ENCODE measurements at places on chromosomes 11 and 22.

DNA sequence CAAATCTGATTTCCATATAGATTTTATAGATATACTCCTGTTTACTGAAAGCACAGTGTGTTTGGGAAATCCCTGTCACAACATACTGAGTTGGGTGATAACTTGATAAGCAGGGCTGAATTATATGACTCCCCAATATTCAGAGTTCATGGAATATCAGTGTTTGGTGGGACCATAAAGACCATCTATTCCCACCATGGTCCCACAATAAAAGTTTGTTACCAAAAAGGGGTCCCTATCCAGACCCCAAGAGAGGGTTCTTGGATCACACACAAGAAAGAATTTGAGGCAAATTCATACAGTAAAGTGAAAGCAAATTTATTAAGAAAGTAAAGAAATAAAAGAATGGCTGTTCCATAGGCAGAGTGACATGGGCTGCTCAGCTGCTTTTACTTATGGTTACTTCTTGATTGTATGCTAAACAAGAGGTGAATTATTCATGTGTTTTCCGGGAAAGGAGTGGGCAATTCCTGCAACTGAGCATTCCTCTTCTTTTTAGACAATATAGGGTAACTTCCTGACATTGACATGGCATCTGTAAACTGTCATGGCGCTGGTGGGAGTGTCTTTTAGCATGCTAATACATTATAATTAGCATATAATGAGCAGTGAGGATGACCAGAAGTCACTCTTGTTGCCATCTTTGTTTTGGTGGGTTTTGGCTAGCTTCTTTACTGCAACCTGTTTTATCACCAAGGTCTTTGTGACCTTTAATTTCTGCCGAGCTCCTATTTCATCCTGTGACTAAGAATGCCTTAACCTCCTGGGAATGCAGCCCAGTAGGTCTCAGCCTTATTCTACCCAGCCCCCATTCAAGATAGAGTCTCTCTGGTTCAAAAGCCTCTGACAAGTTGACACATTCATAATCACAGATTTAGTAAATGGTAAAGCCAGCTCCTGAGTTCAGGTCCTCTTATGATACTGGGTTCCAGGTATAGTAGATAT is 240.6 kb upstream of the PDGFD start:
- DNase-seq = no peak

DNA sequence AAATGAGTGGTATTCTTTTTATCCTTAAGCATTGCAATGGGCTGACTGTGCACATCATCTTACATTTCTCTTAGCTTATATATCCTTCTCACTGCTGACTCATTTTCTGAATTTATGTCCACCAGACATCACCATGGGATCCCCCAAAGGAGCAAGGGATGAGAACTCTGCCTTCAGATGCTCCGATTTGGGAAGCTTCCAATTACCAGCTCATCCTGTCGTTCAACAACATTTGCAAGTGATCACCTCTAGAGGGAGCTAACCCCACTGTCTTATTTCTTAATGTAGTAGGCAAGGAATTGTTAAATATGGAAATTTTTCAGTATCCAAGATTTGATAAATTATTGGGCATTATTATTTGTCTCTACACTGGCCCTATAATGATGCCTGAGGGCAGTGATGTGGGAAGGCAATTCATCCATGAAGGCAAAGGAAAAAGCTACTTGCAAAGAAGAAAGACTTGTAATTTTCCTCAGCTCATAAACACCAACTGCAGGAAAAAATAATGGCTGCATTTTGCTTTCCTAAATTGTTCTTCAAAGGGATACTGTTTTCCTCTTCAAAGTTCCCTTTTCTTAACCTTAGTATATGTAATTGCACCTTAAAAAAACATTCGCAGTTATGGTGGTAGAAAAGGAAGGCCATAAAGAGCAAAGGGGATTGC is 102.4 kb upstream of the FSHB start:
- DNase-seq = no peak

GRCh38 chr11:1521382-1522080 is 35.0 kb upstream of the MOB2 start:
- no peak for DNase-seq

- DNase-seq = no peak
Measured at GRCh38 chr11:2385156-2386151, 8.3 kb downstream of the CD81 start.

DNA sequence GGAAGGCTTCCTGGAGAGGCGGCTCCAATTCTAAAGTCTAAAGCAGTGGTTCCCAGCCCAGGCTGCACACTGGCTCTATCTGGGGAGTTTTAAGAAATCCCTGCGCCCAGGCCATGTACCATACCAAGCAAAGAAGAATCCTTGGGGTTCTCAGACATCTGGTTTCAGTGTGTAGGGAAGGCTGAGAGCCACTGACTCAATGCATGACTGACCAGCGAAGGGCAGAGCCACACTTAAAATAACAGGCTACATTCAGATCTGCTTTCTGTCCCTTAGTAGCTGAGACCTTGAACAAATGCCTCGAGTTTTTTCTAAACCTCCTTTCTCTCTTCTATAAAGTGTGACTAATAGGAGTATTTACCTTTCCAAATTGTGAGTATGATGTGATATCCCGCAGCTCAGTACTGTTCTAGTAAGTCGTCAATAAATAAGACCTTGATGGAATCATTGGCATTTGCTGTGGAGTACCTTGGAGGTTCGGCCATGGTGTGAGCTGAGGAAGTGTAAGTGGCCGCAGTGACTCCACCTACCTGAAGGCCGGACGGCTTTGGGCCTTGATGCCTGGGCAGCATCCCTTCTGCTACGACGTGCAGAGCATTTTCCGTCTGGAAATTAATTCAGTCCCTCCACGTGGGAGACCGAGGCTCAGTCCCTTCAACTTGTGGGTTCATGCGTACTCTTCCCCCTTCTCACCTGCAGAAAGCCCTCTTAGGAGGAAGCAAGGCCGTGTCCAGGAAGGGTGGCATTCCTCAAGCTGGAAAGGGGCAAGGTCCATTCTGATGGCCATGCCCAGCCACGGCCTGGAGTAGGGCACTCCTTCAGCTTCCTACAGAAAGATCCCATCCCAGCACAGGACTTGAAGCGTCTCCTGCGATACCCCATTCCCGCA is 25.1 kb downstream of the GLB1L2 start:
- DNase-seq = no peak

DNA sequence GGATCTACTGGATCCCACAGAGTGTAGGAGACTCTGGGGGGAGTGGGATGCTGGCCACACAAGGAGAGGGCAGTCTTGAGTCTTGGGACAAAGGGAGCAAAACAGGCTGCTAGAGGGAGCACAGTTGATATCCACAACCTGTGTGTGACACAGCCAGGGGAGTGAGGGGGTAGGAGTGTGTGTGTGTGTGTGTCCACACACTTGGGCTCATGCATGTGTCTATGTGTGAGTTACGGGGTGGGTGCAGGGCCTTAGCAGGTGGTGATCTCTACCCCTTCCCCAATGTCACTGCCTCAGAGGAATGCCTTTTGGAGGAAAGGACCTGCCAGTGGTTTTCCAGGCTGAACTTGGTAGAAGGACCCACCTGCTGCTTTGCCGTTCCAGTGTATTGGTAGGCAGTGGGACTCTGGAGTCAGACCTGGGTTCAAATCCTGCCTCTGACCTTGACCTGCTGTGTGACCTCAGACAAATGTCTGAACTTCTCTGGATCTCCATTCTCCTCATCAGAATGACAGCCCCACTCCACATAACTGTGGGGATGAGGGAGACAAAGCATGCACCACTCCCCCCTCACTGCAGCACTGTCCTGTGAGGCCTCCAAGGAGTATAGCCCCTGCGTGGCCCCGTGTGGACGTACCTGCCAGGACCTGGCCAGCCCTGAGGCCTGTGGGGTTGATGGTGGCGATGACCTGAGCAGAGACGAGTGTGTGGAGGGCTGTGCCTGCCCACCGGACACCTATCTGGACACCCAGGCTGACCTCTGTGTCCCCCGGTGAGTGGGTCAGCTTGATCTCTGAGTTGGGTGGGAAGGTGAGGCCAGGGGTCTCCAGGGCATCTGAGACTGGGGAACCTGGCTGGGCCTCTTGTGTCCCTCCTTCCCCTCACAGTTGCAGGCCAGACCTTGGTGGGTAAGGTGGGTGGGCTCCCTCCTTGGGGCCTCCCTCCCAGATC is 27.4 kb downstream of the OTOG start:
- no peak for DNase-seq

- no peak for DNase-seq
Measured at GRCh38 chr22:30183861-30184278, 62.7 kb downstream of the LIF start.

- no peak for DNase-seq
Measured at GRCh38 chr11:617199-617911, 1.6 kb upstream of the IRF7 start.

DNA sequence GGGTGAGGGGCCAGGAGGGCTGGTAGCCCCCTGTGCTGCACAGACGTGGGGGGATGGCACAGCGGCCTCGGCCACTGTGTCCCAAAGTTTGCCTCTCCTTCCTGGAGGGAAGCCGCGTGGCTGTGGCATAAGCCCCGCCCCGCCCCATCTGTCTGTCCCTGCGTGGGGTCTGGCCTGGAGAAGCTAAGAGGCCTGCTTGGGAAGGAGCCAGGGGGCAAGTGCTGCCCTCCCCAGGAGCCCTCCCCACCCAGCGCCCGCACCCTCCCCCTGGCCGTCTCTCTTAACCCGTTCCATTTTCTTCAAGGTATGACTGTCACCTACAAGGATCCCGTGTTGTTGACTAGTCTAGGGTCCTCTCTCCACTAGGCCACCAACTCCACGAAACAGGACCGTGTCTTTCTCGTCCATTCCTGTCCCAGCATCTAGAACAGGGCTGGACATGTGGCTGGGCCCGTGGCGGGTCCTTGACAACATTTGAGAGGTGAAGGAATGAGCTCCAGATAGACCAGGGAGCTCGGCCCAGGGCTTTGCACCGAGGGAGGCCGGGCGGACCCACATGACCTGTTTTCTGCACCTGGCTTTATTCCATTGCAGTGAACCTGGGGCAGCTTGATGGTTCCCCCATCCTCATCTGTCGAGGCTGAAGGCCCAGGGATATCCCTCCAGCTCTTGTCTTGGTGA is 428.0 kb downstream of the TBC1D22A start:
- DNase-seq = no peak

GRCh38 chr11:12088047-12088481 is 22.3 kb upstream of the MICAL2 start:
- DNase-seq = no peak

DNA sequence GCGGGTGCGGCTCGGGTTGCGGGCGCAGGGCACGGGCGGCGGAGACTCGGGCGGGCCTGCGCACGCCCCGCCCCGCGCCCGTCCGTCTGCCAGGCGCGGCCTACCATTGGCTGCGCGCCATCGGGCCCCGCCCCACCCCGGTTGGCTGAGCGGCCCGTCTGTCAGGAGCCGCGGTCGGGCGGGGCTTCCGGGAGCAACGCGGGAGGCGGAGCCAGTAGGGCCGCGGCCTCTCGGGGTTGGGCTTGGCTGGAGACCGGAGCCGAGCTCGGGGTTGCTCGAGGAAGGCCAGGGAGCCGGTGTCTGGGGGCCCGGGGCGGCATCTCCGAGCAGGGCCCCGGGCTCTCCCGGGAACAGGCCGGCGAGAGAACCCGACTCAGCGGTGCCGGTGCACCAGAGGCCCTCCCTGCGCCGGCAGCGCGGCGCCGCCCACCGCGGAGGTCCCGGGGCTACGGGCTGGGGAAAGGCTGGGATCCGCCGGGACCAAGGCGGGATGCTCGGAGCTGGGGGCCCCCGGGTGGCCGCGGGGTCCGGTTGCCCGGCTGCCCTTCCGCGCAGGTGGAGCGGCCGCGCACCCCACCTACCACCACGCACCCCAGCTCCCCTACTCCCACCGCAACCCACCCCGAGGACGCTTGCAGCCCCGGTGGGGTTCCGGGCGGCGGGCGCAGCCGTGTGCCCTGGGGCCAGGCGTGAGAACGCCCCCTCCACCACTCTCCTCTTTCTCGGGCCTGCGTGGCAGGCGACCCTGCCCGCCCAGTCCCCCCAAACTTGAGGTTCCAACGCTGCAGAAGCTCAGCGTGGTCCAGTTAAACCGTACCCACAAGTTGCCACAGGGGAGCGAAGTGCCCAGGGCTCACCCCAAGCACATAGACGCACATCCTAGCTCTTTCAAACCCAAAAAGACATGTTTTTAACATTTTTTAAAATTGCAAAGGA is at the start of gene HRAS:
Gene HRAS, minus strand, starts transcription at position 58 of the 936 bp plus-strand sequence.
- DNase-seq = peak; percentile 14

- peak; percentile 52 for DNase-seq
Measured at GRCh38 chr11:101915791-101916291, 481 bp downstream of the ANGPTL5 start.

DNA sequence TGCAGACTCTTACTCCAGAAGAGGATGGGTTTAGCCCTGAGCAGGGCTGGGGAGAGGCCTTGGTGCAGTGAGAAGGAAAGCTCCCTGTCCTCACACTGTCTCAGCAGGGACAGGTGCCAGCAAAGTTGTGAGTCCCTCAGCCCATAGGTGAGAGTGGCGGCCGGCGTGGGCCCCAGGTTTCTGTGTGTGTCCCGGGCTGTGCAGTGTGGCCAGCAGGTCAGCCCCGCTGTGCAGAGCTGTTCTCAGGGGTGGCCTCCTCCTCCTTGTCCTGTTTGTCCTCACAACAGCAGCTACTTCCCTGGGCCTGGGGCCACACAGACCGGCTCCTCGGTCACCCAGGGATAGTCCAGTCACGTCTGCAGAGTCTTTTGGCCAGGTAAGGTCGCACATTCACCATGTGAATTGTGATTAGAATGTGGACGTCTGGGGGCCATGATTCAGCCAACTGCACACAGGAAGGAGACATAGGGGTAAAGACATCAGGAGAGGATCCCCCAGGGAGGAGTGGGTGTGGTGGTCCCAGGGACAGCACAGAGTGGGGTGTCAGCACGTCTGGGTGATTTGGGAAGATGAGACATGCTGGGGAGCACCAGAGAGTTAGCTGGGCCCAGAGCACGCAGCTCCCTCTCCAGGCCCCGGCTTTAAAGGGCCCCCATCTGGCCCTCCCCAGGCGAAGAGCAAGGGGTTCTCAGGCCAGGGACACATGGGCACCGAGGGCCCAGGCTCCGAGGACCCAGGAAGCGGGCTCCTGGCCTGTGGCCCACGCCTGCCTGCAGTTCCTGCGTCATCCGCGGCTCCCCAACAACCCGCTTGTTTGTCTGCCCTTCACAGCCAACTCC is 81.6 kb downstream of the MYEOV start:
- no peak for DNase-seq

- no peak for DNase-seq
Measured at GRCh38 chr11:78595436-78596130, 20.9 kb upstream of the NARS2 start.

DNA sequence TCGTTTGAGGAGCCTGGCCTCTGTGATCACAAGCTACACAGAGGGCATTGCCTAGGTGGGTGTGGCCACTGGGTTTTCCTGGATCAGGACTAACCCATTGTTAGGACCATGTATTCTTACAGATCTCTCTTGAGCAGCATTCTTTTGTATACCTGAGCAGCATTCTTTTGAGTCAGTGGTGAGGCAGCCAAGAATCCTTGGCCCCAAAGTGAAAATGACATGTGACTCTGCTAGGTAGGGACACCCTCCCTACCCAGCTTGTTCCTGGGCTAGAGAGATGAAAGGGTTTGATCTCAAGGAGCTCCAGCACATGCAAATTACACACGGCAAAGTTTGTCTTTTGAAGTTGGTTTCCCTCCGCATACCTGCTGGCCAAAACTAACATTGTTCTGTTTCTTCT is 55.0 kb upstream of the HORMAD2 start:
- no peak for DNase-seq

GRCh38 chr11:115180272-115180671 is 323.9 kb downstream of the CADM1 start:
- no peak for DNase-seq

- DNase-seq = no peak
Measured at GRCh38 chr22:43624144-43624998, 187.7 kb downstream of the EFCAB6 start.
